GM23248 (cell line): ENCODE measurements at places on chromosomes 2 and 18.

DNA sequence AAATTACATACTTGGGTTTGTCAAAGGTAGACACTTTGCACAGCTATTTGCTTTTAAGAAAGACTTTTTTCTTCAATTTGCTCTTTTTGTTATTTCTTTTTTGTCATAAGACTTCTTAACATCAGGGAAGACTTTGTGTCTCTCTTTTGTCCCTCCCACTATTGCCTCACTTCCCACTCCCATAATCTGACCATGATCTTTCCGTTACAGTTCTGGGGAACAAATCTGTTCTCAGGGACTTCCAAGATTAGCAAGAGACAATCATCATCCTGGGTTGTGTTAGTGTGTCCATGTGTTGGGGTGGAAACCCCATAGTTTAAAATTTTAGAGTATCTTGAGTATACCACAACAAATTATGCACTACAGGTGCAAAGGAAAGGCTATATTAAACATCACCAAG lies 75.3 kb downstream of the REV1 start:
- DNase-seq, result no peak
- peaks cover 37% of the 10 kb centered on the region for H3K36me3 ChIP-seq
- H3K4me3 ChIP-seq, result no peak overlapping the region
- H3K27ac ChIP-seq, result no peak overlapping the region

DNA sequence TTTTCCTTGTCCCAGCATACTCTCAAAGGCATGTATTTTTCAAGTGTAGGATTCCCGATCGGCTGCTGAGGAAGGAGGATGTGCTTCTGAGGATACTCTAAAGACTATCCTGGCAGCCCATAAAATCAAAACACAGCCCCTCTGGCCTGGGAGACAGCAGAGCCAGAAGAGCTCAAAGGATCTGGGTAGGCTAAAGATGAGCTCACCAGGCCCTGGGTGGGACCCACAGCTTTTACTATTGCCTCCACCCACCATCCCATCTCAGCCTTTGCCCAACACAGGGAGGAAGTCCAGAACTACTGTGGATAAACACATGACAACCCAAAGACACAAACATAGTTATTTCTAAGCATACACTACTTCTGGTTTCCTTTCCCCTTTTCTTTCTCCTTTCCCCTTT lies 79.1 kb upstream of the ZFP36L2 start:
- H3K27me3 ChIP-seq, result no peaks in the 10 kb centered on the region
- H3K4me3 ChIP-seq, result no peak overlapping the region
- peaks cover 12% of the 10 kb centered on the region; the same call in 1 of the 2 replicates for H3K4me1 ChIP-seq
- 0 out of 2 replicates have a peak, but pooled peaks cover 6% of the 10 kb centered on the region for H3K36me3 ChIP-seq
- no peak overlapping the region for H3K27ac ChIP-seq

GRCh38 chr2:150806336-150806735 lies 318.9 kb upstream of the RND3 start:
- H3K27me3 ChIP-seq, result no peaks in the 10 kb centered on the region
- no peak overlapping the region for H3K27ac ChIP-seq
- H3K4me1 ChIP-seq, result no peaks in the 10 kb centered on the region
- no peaks in the 10 kb centered on the region for H3K36me3 ChIP-seq
- peak; percentile 5 for DNase-seq

DNA sequence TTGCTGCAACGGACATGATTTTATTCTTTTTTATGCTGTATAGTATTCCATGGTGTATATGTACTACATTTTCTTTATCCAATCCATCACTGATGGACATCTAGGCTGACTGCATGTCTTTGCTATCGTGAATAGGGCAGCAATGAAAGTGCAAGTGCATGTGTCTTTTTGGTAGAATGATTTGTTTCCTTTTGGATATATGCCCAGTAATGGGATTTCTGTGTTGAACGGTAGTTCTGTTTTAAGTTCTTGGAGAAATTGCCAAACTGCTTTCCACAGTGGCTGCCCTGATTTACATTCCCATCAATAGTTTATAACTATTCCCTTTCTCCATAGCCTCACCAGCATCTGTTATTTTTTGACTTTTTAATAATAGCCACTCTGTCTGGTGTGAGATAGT lies 99.7 kb upstream of the CRIM1 start:
- no peak overlapping the region for H3K4me3 ChIP-seq
- H3K4me1 ChIP-seq, result no peaks in the 10 kb centered on the region
- no peak for DNase-seq
- no peaks in the 10 kb centered on the region; the same call in 1 of the 2 replicates for H3K27me3 ChIP-seq
- H3K36me3 ChIP-seq, result no peaks in the 10 kb centered on the region
- no peak overlapping the region for H3K27ac ChIP-seq

DNA sequence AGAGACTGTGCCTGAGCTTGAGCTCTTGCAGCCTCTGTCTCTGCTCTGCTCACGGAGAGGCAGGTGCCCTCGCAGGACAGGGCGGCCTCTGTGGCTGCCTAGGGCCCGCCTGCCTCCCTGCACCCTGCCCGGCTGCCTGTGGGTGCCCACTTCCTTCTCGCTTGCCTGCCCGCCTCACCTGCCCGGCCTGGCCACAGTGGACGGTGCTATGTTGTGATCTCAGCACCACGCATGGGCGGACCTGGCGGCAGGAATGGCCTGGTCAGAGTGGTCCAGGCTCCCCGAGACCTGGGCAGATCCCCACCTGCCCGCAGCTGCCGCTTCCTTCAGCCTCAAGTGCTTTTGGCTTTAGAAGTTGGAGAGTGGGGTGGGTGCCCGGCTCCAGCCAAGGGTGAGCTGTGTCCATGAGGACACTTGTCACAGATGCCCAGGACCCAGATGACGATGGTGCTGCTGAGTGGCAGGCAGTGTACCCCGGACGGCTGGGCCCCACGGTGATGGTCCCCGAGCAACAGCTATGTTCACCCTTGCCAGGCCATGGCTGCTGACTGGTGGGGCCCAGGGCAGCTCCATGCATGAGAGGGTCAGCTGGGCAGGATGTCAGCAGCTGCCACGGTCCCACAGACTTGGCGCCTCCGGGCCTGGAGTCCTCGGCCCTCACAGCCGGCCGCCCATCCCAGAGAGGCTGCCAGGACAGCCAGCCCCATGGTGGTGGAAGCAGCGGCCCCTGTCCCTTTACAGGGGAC lies 25.3 kb downstream of the RTP5 start:
- DNase-seq, result no peak
- H3K4me1 ChIP-seq, result peaks cover 8% of the 10 kb centered on the region
- H3K36me3 ChIP-seq, result no peaks in the 10 kb centered on the region
- H3K27ac ChIP-seq, result no peak overlapping the region

DNA sequence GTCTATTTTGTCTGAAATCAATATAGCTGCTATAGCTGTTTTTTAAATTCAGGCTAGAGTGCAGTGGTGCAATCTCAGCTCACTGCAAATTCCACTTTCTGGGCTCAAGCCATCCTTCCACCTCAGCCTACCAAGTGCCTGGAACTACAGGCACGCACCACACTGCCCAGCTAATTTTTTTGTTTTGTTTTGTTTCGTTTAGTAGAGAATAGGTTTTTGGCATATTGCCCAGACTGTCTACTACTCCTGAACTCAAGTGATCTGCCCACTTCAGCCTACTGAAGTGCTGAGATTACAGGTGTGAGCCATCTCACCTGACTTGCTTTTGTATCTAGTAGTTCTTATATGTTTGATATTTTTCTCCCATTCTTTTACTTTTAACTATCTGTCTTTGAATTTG lies 259.7 kb downstream of the CDH19 start:
- no peak for DNase-seq
- no peak overlapping the region for H3K27ac ChIP-seq
- H3K4me3 ChIP-seq, result no peak overlapping the region
- H3K27me3 ChIP-seq, result no peaks in the 10 kb centered on the region
- no peaks in the 10 kb centered on the region for H3K4me1 ChIP-seq
- H3K36me3 ChIP-seq, result no peaks in the 10 kb centered on the region

DNA sequence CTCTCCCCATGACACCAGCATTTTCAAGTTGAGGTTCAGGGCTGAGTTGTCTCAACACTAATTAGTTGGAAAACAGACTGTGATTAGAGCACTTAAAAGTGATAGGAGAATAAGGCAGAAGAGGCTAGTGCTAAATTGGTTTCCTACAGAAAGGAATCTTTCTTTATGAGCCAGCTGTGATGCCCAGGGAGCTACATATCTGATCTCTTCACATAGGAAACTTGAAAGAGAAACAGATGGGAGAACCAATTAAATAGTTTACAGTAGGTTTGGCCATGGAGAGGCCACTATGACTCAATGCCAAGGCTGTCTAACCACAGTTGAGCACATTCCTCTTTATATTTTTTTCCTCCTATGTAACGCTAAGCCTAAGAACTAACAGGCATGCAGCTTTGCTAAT lies 418.3 kb upstream of the CYRIA start:
- no peaks in the 10 kb centered on the region for H3K4me1 ChIP-seq
- no peaks in the 10 kb centered on the region for H3K27me3 ChIP-seq

GRCh38 chr2:11822746-11823451 lies 76.5 kb downstream of the LPIN1 start:
- peaks cover 8% of the 10 kb centered on the region; the same call in 1 of the 2 replicates for H3K36me3 ChIP-seq
- no peak for DNase-seq
- no peaks in the 10 kb centered on the region for H3K4me1 ChIP-seq
- H3K4me3 ChIP-seq, result no peak overlapping the region

DNA sequence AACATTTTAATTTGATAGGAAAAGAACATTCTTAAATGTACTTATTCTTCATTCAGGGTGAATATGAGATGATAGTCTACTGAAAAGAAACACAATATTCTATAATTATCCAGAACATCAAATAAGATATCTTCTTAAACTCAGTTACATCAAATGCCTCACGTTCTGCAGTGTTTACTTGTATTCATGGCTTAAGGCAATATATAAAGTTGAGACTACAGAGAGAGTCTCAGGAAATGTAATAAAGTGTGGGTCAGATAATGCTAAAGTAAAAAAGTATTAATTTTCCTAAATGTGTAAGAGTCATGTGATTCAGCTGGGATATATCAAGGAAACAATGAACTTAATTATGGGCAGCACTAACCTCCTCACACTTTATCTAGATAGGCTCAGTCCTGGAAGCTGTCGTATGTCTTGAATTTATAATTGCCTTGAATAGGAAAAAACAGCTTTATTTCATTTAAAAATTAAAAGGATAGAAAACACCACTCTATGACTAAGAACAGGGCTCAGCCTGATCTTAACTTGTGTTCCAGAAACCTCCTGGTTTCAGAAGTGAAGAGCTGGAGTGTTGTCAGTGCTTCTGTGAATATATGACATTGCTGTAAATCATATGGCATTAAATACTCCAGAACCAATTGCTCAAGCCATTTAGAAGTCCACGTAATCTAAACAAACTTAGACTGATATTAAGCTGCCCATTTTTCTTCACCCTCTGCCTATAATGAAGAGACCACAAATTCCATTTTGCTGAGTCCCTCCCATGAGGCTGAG lies 240.2 kb downstream of the FSIP2 start:
- H3K4me1 ChIP-seq, result peaks cover 14% of the 10 kb centered on the region
- H3K27me3 ChIP-seq, result no peaks in the 10 kb centered on the region
- H3K36me3 ChIP-seq, result no peaks in the 10 kb centered on the region
- peak overlapping the region; percentile 19; the same call in 1 of the 2 replicates for H3K27ac ChIP-seq

DNA sequence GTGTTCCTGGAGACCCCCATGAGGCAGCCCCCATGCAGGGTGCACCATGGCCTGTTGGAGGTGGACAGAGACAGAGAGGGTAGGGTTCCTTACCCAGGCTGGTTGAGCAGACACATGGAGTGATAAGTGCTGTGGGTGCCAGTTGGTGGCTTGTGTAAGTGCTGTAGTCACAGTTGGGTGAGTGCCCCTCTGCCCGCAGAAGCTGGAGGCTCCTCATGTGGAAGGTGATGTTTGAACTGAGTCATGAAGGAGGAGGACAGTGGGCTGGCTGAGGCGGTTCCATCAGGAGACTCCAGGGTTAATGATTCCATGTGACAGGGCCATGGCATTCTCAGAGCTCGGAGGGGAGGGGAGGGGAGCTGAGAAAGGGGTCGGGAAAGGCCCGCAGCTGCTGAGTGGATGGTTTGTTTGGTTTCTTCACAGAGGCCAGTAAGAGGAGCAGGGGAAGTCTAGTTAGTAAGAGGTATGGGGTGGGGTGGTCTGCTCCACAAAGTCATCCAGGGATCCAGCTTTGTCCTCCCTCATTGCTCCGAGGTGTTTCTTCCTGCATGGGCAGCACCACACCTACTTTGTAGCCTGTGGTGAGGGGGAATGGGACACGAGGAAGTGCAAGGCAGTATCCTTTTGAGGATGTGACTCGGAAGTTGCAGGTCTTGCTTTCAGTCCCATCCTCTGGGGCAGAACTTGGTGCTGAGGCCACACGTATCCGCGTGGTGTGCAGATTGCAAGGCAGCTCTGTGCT lies 13.6 kb downstream of the IMPA2 start:
- H3K4me1 ChIP-seq, result peaks cover 18% of the 10 kb centered on the region
- H3K4me3 ChIP-seq, result no peak overlapping the region
- peak overlapping the region; percentile 79 for H3K27ac ChIP-seq
- DNase-seq, result peak; percentile 73
- H3K36me3 ChIP-seq, result no peaks in the 10 kb centered on the region

GRCh38 chr2:120348134-120348736 lies 2.3 kb downstream of the INHBB start:
- H3K36me3 ChIP-seq, result no peaks in the 10 kb centered on the region
- no peak for DNase-seq
- H3K27ac ChIP-seq, result no peak overlapping the region
- no peaks in the 10 kb centered on the region for H3K4me1 ChIP-seq
- H3K27me3 ChIP-seq, result 0 out of 2 replicates have a peak, but pooled peaks cover 7% of the 10 kb centered on the region

- H3K4me1 ChIP-seq, result no peaks in the 10 kb centered on the region
- no peak overlapping the region for H3K4me3 ChIP-seq
- H3K27me3 ChIP-seq, result no peaks in the 10 kb centered on the region
- H3K36me3 ChIP-seq, result no peaks in the 10 kb centered on the region
These were observed 626.5 kb upstream of the SLC8A1 start for GRCh38 chr2:41078341-41078740.

DNA sequence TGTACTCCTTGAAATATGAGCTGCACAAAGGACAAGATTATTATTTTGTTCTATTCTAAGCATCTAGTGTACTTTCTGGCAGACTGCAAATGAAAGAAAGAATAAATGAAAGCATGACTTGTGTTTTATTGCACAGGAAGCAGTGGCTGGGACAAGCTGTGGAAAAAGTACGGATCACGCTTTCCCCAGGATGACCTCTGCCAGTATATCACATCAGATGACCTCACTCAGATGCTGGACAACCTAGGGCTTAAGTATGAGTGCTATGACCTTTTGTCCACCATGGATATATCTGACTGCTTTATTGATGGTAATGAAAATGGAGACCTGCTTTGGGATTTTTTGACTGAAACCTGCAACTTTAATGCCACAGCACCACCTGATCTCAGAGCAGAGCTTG lies 49.4 kb downstream of the HNMT start:
- no peak for DNase-seq
- no peaks in the 10 kb centered on the region for H3K36me3 ChIP-seq
- no peaks in the 10 kb centered on the region for H3K27me3 ChIP-seq
- no peak overlapping the region for H3K4me3 ChIP-seq
- H3K4me1 ChIP-seq, result no peaks in the 10 kb centered on the region
- H3K27ac ChIP-seq, result no peak overlapping the region
